ENCODE measurements at places on chromosomes 5 and 9.

DNA sequence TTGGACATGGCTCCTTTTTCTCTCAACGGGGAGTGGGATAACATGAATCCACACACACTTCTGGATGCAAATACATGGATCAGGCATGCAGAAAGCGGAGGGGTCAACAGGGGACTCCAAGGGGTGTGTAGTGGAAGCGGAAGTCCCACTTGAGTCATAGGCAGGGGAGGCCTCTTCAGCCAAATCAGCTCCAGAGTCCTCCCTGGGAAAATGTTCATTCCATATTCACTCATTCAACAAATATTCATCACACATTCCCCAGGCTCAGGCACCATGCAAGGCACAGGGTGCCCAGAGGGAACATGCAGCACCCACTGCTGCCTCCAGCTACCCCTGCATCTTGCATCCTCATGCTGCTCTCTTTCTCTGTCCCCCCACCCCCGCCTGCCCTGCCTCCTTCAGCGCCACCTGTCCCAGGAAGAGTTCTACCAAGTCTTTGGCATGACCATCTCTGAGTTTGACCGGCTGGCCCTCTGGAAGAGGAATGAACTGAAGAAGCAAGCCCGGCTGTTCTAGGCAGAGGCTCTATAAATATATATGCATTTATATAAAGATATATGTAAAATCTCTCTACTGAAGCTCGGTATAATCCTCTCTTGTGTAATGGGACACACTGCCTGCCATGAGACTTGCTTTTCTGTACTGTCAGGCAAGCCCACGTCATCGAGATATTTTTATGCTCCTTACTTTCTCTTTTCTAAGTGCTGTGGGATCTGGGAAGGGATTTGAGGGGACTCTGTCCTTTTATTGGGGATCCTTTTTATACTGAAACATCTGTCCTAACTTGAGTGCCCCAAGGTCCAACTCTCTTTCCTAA, 13.6 kb upstream of the AFAP1L1 start:
- no peak for DNase-seq

GRCh38 chr9:131677444-131678180, 62.3 kb downstream of the RAPGEF1 start:
- peak; percentile 49 for DNase-seq

DNA sequence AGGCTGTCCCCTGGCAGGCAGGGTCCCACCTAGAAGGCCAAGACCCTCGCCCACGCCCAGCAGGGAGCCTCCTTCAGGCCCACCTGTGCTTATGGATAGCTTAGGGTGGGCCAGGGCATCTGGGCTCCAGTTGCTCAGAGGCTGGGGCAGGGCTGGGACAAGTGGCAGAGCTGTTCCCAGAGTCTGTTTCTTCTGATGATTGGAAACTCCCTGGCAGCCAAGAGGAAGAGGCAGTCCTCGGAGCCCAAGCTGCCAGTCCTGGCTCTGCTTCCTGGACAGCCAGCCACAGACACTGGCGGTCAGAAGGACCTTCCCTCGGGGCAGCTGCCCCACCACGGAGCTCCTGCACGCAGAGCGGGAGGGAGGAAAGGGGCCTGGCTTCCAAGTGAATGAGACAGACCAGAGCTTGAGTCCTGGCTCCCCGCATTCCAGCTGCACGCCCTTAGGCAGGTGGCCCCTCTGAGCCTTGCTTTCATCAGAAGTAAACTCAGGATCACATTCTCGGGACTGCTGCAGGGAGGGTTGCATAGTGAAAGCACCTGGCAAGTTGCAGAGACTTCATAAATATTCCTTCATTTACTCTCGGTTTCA, 37.9 kb upstream of the GABRP start:
- DNase-seq: peak; percentile 67

DNA sequence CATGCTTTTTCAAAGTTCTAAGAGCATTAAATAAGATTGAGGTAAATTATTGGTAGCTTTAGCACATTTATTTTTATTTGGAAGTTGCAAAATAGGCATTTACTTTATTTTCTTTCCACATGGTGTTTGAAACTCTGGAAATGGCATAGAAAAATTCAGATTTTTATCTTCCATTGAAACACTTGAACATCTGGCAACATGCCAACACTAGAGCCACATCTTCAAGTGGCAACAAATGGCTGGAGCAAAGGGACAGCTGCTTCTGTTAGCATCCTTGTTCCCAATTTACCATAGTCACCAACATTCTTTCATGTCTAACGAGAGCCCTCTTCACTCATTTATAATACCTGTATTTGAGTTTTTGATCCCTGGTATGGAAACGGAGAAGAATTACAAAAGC, 539.9 kb downstream of the ZNF608 start:
- peak; percentile 13 for DNase-seq

DNA sequence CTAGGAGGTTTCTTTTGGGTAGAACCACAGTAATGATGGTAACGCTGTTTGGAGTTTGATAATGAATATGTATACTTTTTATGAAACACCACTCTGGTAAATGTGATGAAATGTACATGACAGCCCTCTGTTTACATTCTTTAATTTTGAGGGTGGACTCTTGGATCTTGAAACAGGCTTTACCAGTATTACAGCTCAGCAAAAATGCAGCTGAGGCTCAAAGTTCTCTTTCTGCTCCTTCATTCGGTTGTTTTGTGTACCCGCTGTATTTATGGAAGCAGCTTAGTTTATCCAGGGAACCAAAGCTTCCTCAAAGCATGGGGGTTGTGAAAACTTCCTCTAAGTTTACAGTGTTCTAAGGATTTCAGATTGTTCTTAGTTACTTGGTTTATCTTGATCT, 11.1 kb downstream of the GAPVD1 start:
- no peak for DNase-seq

DNA sequence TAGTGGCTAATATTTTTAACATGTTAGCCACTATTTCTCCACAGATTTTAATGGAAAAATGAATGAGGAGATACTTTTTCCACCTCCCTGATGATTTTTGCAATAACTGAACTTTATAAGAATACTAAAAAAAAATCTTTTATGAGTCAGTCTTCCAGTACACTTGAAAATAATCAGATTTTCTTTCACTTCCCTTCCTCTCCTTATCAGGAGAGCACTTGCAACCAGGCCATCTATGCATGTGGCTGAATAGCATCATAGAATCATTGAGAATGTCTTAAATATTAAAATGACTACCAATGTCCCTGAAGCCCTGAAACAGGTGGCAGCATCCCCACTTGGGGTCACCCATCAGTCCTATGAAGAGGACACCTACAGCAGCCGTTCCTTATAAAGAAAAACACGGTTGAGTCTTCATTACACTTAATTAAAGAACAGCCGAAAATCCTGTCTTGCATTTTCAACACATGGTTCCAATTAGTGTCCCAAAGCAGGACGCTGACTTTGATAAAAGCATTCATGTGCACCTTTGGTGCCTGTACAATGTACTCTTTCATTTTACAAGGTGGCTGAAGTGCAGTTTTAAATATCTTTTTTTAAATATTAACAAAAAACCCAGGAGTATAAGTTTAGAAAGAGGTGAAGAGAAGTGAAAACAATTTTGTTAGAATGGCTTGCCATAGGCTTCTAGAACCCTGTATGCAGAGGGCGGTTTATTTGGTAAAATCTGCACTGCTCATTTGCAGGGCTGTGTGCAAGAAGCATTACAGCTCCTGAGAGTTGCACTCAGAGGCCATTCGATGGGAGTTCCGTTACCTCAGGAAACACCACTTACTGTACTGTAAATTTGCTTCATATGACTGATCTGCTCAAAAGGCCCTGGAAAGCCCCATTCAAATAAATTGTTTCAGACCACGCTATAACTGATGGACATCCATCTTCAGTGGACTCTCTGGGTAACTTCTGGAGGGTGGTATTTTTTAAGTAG, 106.9 kb upstream of the VCAN start:
- peak; percentile 57 for DNase-seq

DNA sequence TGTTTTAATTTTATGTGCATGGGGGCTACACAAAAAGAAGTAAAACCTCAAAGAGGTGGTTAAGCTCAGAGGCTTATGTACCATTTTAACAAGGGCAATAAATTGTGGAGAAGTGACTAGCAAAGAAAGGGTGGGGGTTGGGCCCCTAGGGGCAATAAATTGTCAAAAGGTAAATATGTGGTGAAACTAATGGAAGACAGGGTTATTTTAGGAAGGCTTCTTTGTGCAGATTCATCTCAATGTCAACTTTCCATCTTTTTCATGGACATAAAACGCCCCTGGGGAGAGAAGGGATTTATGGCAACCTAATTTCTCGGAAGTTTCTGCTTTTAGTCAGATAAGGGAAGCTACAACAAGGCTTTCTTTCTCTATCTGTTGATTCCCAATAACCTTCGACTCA, 42.5 kb upstream of the GOLM1 start:
- DNase-seq: no peak

DNA sequence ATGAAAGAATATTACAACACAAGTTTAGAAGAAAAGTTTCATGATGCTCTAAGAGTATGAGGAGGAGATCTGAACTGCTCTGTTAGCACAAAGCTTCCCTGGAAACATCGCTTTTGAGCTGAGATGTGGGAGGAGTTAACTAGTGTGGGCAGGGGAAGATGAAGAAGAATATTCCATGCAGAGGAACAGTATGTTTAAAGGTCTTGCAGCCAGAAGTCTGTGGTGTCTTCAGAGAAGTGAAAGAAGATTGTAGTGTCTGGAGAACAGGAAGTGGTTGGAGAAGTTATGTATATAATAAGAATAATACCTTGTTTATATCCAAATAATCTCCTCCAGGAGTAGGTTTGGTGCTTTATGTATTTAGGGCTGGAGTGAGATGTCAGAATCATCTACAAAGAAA, 406.7 kb downstream of the MAN2A1 start:
- DNase-seq: no peak

- DNase-seq: no peak
These were observed 26.0 kb downstream of the ZCCHC7 start for GRCh38 chr9:37146410-37146809.

- no peak for DNase-seq
These were observed 8.4 kb downstream of the IRX2 start for GRCh38 chr5:2742921-2743679.

GRCh38 chr9:136606687-136607333, 55.9 kb upstream of the EGFL7 start:
- no peak for DNase-seq

DNA sequence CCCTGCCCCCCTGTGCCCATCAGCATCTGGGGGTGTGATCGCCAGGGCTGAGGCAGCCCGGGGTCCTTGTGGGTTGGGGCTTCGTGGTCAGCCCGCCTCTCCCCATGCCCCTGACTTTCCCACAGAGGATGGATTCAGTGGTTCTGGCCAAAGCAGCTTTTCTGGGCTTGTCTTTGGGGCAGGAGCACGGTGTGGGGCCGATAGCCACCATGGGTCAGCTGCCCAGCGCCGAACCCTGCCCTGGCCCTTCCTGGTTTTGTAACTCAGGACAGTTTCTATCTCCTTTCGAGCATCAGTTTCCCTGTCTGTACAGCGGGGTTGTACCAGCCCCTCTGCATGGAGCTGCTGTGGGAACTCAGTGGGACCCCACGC, 77.1 kb downstream of the HMCN2 start:
- no peak for DNase-seq

DNA sequence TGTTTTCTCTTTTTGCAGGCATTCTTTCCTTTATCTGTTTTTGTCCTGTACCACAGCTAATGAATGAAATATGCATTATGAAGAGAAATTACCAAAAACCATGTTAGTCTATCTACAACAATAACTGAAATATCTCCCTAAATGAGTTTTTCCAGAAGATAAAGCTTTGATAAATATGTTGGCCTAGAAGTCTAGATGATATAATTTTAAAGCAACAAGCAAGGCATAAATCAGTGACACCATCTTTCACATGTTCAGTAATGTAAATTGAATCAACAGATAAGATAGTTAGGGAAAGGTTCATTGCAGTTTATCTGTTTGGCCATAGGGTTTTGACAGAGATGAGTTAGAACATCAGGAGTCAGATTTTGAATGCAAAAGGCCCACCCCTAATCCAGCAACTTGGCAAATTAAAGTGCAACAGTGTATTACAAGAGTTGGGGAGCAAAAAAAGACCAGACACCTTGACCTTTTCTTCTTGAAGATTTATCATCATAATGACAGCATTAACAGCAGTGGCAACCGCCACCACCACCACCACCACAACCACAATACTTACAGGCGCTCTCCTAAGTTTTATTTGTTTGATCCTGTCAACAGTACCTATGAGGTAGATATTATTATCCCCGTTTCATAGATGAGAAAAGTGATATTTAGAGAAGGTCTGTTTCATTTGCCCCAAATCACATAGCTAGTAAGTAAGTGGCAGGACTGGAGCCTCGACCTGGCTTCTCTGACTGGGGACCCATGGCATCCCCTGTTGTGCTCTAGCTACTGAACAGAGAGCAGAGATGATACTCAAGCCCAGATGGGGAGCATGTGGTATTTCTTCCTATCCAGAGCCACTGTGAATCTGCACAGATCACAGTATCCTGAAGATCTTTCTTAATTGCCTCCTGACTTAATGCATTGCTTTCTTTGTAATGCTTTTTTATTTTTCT, 122.8 kb upstream of the DHFR start:
- DNase-seq: peak; percentile 56

DNA sequence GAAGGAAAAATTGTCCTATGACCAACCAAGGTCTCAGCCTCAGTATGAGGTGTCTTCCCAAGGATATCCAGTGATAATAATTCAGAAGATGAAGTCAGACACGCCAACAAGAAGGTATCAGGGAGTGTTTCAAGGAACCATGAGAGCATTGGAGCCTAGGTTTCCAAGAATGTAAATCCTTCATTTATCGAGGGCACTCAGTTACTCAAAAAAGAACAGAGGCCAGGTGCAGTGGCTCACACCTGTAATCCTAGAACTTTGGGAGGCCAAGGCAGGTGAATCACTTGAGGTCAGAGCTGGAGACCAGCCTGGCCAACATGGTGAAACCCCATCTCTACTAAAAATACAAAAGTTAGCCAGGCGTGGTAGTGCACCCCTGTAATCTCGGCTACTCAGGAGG, 70.8 kb downstream of the PLAC8L1 start:
- no peak for DNase-seq

DNA sequence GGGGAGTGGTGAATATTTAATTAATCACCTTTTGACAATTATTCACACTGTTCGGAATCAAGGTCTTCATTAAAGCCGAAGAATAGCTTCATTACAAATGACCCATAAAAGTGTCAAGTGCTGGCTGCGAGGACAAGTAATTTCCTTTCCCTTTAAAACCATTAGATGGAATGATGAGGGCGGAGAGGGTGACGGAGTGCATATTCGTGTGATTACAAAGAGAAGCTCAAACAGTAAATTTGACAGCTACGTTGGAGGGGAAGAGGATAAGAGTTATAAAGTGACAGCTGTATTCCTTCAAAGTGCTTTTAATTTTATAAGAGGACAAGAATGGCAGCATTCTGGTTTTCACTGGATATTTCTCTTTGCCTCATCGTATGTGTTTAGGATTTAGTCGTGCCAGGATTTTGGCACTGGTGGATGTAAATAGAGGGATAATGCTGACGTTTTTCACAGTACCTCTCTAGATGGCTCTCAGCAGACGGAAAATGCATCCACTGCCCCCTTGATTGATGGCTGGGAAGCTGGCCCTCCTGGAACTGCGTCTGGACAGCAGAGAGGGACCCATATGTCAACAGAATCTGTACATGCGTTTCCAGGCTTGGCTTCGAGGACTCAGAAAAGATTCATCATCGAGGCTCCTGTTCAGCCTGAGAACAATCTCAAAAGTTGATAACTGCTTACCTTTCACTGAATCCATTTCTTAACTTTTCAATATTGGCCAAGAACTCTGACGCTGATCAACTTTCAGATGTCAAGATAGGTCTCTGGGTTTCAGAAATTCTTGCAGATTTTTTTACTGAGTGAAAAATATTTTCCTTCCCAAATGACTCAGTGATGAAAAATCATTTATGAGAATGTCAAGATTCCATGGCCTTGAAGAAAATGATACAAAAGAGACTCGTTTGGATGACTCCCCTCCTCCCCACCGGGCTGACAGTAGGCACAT, 50.4 kb upstream of the IRX2 start:
- no peak for DNase-seq

- DNase-seq: peak; percentile 70
These were observed 17.5 kb upstream of the DHFR start for GRCh38 chr5:80672140-80672736.
